ENCODE measurements at places on chromosomes 11 and 22.

- no peak for DNase-seq
These were observed 56.1 kb downstream of the PITPNB start for GRCh38 chr22:27863001-27863400.

GRCh38 chr11:119839476-119840133 is 110.6 kb upstream of the NECTIN1 start:
- DNase-seq: no peak

GRCh38 chr11:8870411-8871170 is 40.4 kb upstream of the AKIP1 start:
- peak; percentile 33 for DNase-seq

GRCh38 chr11:63958008-63958407 is 16.4 kb upstream of the COX8A start:
- no peak for DNase-seq

DNA sequence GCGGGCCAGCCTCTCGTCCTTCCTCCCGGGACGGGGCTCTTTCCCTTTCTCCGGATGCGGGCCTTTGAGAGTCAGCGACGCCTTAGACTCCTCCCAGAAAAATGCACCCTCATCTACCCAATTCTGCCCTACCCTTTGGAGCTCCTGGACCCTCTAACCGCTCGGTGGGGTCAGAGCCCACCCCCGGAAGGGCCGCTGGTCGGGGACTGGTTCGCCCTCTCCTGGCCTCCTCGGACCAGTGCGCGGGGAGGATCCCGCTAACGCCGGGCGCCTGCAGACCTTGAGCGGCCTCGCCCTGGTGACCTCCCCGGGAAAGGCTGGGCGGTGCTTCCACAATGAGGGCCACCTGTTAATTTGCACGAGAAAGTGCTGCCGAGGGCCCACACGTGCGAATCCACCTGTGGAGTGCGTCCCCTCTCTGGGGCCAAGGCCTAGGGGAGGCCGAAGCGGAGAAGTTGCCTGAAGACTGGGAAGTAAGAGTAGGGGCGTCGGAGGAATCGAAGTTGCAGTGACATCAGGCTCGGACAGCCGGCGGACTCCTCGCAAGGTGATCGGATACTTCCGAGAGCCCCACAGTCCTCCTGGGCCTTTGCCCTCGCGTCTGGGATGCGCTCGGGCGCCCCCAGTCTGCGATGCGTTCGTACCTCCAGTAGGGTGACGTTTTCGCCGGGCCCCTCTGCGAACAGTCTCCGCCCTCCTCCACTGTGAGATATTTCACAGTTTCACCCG is 61.5 kb downstream of the ENDOD1 start:
- peak; percentile 91 for DNase-seq

DNA sequence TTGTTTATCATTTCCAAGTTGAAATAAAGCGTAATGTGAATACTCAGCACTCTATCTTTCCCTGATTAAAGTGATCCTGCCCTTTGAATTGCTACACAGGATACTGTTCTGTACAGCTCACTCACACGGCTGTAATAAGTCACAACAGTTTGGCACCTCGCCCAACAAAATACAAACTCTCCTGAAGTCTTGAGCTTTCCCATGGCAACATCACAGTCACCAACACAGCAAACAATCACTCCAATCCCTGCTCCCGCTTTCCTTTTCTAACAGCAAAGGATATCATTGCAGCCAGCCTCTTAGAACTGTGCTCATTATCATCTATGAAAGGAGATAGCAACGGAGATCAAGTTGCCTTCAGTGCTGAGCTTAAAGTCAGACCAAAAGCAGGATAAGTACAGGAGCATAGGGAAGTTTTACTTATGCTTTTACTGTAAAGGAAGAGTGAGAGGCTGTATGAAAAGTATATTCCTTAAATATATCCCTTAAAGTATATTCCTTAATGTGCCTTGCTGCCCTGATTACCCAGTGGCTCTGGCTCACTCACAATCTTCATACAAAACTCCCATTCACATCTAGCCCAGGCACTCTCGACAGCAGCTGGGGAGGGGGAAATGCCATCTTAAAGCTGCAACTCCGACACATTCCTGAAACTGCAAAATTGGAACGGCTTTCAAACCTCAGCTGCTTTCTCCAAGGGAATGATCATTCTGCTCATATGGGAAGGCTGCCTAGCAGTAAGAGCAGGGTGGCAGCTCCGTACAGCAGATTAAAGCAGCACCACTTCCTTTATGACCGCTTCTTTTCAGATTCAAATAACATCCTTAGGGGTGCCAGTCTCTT is 35.8 kb downstream of the MAML2 start:
- no peak for DNase-seq

DNA sequence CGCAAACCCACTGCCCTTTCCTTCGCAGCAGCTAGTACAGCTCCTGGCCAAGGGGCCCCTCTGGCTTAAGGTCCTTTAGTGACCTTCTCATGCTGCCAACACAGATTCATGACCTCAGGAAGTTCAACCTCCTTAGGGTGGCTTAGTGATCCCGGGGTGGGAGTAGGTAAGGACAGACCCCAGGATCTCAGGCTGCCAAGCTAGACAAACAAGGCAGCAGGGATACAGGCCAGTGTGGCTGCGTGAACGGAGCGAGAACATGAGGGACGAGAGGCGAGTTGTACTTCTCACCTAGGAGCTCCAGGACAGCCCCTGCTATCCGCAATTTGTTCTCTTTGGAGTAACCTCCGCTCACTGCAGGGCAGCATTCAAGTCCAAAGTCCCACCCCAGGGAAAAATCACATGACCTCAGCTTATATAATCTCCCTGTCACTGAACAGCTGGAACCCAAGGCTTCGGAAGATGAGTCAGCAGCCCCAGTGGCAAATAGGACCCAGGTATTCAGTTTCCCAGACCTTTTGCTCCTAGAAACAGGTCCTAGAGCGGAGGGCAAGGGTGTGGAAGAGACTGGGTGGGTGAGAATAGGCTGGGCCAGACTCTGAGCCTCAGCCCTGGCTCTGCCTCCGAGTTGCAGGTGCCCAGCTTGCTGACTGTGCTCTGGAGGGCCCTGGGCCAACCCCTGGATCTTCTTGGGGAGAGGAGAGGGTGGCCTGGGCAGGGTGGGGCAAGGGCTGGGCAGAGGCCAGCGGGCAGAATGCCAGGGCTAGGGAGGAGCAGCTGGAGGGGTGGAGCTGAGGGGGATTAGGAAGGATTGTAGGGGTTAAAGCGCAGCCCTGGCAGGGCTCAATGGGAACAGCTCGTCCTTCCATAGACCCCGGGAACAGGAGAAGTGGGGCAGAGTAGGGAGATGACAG is 13.1 kb downstream of the USP2 start:
- DNase-seq: no peak

DNA sequence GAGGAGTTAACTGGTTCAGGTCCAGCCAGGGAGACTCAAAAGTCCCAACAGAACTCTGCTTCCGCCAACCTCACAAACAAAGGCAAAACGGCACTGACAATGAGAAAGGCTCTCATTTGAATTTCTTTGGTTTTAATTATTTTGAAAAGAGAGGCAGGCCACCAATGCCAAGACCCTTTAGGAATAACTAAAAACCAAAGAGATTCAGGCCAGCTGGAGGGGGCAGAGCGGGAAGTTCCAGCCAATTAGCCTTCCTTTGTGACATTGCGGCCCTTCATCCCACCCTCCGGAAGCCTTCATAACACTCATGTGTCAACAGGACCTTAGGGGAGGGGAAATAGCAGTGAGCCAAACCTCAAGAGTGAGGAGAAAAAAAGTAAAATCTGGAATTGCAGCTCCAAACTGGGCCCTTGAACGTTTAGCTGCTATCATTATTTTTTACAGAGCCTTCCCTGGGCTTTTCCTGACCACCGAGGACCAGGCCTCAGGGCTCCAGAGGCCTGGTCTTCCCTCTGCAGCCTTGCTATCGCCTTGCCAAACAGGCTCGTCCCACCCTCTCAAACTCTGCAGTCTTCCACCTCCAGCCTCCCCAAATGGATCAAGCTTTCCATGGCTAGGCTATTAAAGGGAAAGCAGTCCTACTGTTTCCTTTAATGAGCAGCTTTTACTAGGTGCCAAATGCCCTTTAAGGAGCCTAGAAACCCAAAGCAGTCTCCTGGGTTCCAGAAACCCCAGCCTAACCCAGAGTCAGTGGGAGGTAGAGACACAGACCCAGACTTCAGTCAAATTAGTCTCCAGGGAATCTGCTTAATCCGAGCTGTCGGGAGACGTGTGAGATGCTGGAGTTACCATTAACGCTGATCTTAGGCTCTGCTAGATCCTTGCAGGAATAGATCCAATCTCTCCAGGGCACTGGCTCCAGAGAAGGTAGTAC is 114.2 kb downstream of the CCDC34 start:
- no peak for DNase-seq

GRCh38 chr11:70764356-70764905 is 366.1 kb downstream of the CTTN start:
- DNase-seq: no peak

GRCh38 chr11:69305885-69306540 is 12.1 kb downstream of the MYEOV start:
- no peak for DNase-seq

GRCh38 chr11:128513915-128514681 is 73.3 kb downstream of the ETS1 start:
- no peak for DNase-seq

- DNase-seq: peak; percentile 43
These were observed 2.8 kb upstream of the DBX1 start for GRCh38 chr11:20162824-20163782.

GRCh38 chr11:72771507-72771906 is 19.3 kb upstream of the ARAP1 start:
- no peak for DNase-seq

DNA sequence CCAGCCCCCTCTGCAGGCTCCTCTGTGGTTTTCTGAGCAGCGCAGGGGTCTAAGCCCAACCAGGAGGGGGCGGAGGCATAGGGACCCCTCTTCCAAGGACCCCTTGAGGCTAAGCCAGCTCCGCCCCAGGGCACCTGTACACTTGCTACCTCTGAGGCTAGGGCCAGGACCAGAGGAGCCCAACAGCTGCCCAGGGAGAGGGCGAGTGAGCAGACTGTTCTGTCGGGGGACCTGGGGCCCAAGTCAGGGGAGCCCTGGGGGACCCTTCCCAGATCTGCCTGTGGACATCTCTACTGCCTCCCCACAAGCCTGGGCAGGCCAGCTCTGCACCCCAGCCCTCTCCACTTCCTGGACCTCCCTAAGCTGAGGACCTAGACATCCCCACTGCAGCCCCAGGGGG is 1.8 kb downstream of the B4GALNT4 start:
- DNase-seq: no peak

- DNase-seq: no peak
These were observed 7.8 kb upstream of the TMPRSS4 start for GRCh38 chr11:118068945-118069612.

DNA sequence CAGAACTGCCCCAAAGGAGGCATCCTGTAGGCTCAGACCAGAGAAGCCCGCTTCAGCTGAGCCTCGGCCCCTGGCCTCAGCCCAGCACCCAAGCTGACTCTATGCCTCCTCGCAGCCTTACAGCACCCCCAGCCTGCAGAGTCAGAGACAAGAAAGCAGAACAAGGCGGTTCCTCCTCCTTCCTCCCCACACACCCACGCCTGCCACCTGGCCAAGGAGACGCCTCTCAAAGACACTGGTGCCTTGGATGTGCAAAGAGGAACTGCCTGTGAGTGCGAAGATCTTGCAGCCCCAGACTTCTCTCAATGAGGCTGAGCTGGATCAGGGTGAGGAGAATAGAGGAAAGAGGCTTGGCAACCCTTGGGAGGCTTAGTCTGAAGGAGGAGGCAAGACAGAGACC is 60.2 kb downstream of the PDE2A start:
- DNase-seq: no peak

DNA sequence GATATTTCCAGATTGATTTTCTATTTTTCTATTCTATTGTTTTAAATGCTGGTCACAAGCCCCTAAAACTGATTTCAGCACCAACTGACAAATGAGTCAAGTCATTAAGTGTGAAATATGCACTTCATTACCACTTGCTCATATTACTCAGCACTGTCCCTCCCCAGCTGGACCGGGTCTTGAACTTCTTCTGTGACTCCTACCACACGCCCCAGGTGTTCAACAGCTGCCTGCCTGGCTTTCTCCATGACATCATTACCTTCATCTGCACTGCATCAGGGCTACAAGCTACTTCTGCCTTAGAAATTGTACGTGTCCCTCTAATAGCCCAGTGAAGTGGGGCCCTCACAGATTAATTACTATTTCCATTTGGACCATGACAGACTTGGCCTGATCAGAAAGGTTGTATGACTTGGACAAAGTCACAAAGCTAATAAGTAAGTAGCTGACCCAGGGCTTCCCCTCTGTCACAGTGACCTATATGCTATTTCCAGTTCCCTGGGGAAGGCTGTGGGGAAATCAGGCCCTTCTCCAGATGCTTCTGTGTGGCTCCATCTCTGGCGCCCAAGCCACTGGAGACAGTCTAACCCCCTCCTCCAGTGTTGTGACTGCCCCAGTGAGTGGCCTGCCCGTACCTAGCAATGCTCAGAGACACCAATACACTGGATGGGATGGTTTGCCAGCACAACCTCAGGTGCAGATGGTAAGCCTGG is 18.1 kb downstream of the TBC1D10A start:
- DNase-seq: no peak

DNA sequence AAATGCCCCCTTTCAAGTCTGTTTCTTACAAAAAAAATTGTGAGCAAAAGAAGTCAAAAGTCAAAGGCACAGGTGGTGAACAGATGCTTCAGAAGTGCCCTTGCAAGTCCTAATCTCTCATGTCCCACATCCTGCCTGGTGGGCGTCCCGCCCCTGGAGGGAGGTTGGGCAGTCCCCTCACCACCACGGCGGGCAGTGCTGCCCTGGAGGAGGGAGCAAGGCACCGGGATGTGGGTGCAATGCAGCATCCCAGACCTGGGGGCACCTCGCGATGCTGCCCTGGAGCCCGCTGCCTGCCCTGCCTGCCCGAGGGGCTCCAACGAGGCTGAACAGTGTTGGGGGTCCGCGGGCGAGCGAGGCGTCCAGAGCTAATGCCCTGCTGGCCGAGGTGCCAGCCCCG is 15.9 kb downstream of the MRGPRG start:
- DNase-seq: no peak

DNA sequence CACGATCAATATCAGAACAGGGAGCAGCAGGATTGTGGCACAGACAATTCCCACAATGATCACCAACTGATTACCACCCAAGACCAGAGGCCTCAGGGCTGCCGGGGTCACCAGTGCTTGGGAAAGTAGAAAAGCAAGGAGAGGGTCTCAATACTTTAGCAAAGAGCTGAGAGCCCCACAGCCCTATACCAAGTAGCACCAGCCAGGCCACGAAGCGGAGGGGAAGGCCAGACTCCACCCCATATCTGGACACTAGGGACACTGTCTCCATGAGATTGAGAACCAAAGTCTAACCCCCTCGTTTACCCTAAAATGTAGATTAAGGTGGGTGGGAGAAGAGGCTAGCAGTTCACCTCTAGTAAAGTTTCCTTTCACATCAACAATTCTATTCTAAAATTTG is 24.1 kb upstream of the SCN2B start:
- DNase-seq: peak; percentile 62

DNA sequence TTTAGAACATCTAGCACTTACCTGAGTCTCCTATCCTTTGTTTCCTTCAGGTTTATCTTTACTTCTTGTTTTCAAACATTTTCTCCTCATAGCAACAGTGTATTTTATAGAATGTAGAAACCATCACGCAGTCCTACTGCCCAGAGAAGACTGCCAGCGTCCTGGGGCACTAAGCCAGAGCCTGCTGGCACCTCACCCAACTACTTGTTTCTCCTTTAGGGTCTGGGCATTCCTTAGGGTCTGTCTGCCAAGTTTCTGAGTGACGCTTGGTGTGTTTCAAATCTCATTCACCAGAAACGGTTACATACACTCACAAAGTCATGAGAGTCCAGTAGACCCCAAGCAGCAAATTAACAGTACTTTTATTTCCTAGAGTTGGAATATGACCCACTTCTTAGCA is 49.6 kb upstream of the SLC25A1 start:
- no peak for DNase-seq

Data from stimulated activated CD8-positive, alpha-beta memory T cell treated with anti-CD3 and anti-CD28 coated beads, Interleukin-4, amount 100 ng/mL, for 48 hours (primary cell).